ENCODE measurements at places on chromosomes 2 and 18.

DNA sequence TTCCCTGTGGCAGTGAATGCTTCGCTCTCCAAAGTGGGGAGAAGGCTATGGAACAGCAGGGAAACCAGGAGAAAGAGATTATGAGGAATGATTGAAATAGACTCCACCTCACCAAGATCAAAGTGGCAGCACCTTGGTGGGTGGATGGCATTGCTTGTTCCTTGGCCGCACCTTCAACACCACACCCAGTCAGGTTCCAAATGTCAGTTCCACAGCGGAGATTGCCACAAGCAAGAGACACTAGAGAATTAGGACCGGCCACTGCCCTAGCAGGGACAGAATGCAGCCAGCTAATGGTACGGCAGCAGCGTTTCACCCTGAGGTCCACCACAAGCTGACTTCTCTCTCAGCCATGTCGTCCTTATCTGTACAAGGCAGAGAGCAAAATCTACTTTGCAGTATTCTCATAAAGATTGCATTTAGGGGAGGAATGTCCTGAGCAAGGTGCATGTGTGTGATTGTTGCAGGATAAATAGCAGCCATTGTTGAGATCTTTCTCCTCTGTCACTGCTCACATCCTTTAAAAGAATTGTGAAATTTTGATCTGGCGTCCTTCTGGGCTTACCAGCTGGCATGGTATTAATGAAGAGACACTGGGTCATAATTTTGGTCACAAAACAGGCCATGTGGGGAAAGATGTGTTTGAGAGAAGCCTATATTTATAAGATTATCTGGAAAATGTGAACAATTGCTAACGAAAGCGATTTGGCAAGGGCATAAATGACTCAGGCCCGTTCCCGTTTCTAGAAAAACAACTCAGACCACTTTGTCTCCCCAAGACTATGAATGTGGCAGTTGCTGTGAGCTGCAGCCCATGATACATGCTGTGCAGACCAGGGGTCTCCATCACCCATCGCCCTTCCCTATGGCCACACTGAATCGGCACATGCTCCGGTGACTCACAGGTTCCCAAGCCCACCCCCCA, 228.6 kb upstream of the ID2 start:
- DNase-seq: peak; percentile 54

DNA sequence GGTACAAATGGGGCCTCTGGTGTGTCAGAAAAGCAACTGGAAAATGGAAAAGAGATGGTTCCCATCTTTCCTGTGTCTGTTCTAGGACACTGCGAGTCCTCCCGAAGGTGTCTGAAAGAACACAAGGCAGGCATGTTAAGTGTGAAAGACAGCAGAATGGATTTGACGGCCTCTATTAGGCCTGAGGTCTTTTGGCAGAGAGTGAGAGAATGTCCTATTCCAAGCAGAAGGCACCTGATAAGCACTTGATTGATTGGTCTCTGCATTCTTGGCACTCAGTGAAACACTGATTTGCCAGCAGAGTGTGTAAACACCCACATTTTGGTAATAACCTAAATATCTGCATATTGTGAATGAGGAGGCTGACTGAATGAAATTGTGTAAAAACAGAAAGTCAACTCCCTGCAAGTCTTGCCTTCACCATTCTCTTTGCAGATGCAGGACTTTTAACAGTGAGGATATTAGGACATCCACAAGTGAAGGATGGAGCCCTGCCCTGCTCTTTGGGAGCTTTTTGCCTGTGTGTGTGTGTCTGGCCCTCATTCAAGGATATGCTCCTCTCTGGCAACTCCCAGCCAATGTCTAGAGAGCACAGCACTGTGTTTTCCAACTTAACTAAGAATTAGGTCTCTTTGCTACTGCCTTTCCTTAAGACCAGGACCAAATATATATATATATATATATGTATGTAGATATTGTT, 698.3 kb downstream of the NRXN1 start:
- no peak for DNase-seq

- no peak for DNase-seq
These were observed 12.3 kb upstream of the SNED1 start for GRCh38 chr2:240985881-240986786.

GRCh38 chr2:145543155-145543554, 1023.2 kb upstream of the ZEB2 start:
- no peak for DNase-seq

GRCh38 chr18:56962322-56962721, 184.6 kb upstream of the BOD1L2 start:
- no peak for DNase-seq

GRCh38 chr2:200592406-200593075, 6.7 kb downstream of the AOX1 start:
- no peak for DNase-seq

GRCh38 chr2:86254576-86255538, 55.6 kb downstream of the MRPL35 start:
- DNase-seq: no peak

GRCh38 chr2:21642647-21643046, 518.9 kb downstream of the TDRD15 start:
- DNase-seq: no peak

DNA sequence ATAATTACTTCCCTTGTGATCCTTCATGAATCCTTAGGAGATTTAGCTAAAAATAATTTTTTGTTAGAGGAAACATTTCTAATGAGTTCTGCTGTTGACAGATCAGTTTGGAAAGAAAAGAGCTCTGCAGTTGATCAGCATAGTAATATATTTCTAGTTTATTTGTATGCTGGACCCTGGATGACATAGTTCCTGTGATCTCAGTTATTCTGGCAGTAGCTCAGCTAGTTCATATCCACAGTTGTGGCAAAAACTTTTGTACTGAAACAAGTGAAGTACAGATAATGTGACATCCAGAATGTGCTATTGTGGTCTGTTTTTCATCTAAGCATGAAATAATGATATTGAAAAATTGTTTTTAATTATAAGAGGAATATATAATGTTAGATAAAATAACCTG, 33.7 kb downstream of the ABI2 start:
- DNase-seq: no peak

- DNase-seq: no peak
These were observed 65.6 kb downstream of the TWSG1 start for GRCh38 chr18:9400197-9400596.

DNA sequence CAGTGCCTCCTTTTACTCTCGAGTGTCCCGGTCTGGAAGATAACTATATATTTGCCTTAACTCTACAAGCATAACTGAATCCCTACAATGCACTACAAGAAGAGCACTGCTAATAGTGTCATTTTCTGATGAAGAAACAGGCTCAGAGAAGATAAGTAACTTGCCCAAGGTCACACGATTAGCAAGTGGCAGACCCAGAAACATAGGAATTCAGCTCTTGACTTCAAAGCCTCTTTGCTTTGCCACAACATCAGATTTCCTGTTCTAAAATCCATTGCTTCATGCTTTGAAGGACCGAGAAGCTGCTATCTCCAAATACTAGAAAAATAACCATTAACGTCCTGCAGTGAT, 65.6 kb downstream of the HS1BP3 start:
- no peak for DNase-seq

GRCh38 chr18:28109781-28110560, 67.0 kb downstream of the CDH2 start:
- DNase-seq: no peak

DNA sequence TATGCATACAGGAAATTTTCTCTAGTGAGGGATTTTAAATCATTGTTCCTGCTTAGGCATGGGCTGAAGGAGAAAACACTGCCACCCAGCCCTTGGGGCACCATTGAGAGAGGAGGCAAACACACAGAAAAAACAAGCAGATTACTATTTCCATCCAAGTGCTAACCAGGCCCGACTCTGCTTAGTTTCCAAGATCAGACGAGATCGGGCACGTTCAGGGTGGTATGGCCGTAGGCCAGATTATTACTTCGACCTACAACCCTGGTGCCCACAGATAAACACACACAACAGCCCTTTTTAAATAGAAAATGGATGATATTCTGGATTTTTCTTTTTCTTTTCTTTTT, 45.4 kb upstream of the RHOB start:
- DNase-seq: no peak

- no peak for DNase-seq
These were observed 110.5 kb downstream of the DYSF start for GRCh38 chr2:71563872-71564271.

DNA sequence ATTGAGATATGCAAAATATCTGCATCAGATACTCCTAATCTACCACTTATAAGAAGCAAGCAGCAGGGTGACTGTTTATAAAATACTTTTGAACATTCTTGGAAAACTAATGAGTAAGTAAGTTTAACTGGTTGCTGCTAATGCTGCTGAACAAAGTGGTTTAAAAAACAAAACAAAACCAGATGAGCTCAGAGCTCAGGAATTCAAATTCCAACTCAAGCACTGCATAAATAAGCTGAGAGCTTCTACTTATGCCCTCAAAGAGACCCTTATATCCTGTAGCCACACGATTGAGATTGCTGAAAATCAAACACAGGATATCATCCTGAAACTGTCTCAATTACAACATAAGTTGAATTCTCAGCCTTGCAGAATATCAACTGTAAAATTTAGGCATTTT, 62.3 kb upstream of the NYAP2 start:
- DNase-seq: peak; percentile 7

DNA sequence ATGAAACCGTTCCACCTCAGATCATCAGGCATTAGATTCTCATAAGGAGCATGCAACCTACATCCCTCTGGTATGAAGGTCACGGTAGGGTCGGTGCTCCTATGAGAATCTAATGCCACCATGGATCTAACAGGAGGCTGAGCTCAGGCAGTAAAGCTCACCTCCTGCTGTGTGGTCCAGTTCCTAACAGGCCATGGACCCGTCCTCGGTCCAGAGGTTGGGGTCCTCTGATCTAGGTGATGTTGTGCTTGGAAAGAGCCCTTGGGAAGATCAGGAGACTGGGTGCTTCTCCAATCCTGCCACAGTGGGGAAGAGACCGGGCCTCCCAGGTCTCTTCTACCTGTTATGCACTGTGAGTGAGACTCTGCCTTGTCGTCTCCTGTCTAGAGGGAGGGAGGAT, 104.6 kb downstream of the ACKR3 start:
- no peak for DNase-seq

GRCh38 chr2:33366473-33366872, 110.0 kb upstream of the RASGRP3 start:
- DNase-seq: no peak

DNA sequence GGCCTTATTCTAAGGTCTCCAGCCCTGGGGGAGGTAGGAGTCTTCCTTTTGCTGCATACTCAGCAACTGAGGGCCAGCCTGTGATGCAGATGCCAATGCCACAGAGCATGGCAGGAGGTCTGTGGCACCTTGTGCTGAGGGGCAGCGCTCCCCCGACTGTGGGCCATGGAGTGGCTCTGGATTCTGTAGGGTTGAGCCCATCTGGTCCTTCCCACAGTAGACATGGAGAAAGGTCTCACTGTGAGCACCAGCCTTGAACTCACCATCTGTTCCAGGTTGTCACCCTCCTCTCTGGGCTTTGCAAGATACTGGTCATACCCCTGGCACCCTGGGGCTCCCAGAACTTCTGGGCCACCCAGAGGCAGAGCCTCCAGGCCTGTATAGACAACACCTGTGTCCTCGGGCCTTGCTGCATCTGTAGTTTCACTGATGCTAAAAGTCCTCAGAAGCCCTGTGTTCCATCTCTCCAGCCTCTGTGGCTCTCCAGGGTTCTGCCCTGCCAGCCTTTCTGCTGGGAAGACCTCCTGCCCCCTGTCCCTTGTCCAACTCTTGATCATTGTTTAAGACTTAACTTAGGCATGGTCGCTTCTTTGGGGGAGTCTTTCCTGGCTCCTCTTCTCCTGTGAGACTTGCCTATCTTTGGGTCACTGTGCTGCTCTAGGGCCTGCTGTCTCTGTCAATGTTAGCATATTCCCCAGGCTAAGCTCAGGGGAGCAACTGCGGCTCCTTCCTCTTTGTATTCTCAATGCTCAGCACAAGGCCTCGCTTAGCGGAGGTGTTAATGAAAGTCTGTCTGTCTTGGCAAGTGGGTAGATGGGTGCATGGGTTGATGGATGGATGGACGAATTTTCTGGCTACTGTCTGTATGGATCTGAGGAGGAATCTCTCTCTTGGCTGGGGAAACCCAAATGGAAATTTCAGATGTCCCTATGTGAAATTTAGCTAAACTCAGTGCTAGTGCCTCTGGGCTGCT, 160.9 kb downstream of the DYSF start:
- DNase-seq: no peak

DNA sequence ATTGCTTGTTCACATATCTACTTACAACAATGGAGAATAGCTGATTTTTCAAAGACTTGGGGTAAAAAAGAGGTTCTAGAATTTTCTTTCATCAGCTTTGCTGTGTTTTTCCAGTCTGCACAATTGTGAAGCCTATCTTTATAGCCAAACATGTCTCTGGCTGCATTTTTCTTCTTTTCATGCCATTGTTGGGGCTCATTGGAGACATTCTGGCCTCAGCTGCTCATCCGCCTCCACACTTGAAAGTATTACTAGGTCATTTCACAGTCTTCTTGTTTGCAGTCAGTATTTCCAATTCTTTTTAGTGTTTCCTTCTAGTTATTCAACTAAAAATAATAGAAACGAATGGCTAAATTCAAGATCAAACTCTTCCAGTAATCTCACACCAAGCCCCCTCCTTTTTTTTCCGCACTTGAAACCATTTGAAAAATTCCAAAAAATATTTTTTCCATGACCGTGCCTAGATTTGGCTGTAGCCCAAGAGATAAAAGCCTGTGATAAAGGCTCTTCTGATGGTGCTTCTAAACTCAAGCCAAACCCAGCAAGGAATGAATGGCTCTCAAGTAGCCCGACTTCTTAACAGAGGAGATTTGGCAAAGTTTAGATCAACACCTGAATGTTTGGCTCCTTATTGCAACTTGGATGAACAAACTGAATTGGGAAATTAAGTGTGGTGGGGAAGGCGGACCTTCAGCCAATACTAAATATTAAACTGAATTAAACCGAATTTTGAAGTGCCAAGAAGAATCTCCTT, 103.4 kb downstream of the NRP2 start:
- DNase-seq: no peak

DNA sequence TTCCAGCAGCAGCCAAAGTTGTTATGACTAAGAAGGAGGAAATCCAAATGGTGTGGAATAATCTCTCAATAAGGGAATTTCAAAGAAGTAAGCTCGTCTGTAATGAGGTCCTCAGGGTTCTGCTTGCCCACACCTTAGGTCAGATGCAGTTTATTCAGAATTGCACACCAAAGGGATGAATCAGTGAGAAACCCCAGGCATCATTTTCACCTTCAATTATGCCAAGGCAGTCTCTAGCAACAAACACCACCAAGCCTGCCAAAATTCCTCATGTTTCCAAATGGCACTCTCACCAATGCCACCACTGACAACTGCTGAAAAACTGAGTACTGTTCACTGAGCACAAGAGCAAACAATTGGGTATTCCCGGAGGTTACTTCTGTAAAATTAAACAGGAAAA, 43.6 kb downstream of the KCNG3 start:
- no peak for DNase-seq

GRCh38 chr2:201960305-201960704, 73.3 kb upstream of the FZD7 start:
- no peak for DNase-seq

All from stromal cell of bone marrow (primary cell).